Colonic mucosa (tissue), 4 donors: ENCODE measurements at places on chromosomes 6 and 20. TPM values are rescaled to one million over a fixed set of nuclear protein-coding genes. Genes with fewer than 3 reads are reported as not detected.

- H3K36me3 ChIP-seq = no peaks in the 10 kb centered on the region
- H3K27me3 ChIP-seq = no peaks in the 10 kb centered on the region
- no peak overlapping the region for H3K27ac ChIP-seq
- H3K4me1 ChIP-seq = peaks cover 7% of the 10 kb centered on the region
Measured at GRCh38 chr20:20214757-20215275, 153.1 kb upstream of the INSM1 start.

GRCh38 chr6:84916704-84917103 is 152.3 kb upstream of the TBX18 start:
- H3K27ac ChIP-seq = no peak overlapping the region
- H3K36me3 ChIP-seq = no peaks in the 10 kb centered on the region
- H3K4me3 ChIP-seq = no peak overlapping the region
- H3K27me3 ChIP-seq = no peaks in the 10 kb centered on the region

MYLK4 gene
- total RNA-seq = 0.35 TPM

DNA sequence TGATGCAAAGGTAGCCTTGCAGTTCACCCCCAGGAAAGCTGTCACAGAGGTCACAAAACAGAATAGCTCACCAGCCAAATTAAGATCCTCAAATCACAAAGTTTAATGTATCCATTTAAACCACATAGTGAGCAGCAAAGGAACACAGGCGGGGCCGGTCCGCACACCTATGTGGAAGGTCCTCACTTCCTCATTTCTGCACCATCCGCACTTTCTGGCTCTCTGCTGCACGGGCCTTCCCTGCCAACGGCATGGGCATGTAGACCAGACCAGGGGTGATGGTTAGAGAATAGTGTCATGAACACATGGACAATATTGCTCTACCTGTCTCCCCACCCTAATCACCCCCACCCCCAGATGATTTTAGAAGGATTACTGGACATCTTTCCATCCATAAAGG is 12.1 kb upstream of the TBXT start:
- no peaks in the 10 kb centered on the region for H3K36me3 ChIP-seq
- DNase-seq = no peak
- H3K27ac ChIP-seq = no peak overlapping the region
- no peak overlapping the region for H3K4me3 ChIP-seq
- H3K27me3 ChIP-seq = no peaks in the 10 kb centered on the region

PPP1R16B gene
- 2.0 TPM for total RNA-seq

PRND gene
- not detected for total RNA-seq

GRCh38 chr6:151166180-151166579 is 73.6 kb upstream of the AKAP12 start:
- H3K36me3 ChIP-seq = no peaks in the 10 kb centered on the region
- no peak for DNase-seq
- no peaks in the 10 kb centered on the region for H3K27me3 ChIP-seq
- H3K4me3 ChIP-seq = no peak overlapping the region
- H3K27ac ChIP-seq = no peak overlapping the region

DNA sequence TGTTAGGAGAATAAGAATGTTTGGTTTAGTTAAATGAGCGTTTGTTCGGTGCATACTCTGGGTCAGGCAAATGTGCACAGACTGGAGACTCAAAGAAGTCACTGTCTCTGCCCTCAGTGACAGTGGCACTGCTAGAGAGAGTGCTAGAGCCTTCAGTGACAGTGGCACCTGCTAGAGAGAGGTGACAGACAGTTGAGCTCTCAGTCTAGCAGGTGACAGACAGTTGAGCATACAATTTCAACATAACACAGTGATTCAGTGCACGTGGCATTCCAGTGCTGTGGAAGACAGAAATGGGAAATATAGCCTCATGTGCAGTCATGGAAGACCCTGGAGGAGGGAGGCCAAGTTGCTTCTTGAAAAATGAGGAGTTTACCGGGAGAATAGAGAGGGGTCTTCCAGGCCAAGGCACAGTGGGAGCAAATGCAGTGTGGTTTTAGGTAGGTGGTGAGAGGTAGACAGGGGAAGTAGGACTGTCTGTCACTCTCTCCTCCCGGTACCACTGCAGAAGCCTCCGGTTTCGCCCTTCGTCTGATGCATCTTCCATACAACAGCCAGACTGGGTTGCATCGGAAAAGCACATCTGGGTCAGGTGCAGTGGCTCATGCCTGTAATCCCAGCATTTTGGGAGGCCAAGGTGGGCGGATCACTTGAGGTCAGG is 107.9 kb upstream of the CLDN20 start:
- no peak overlapping the region for H3K27ac ChIP-seq
- H3K4me3 ChIP-seq = no peak overlapping the region
- no peaks in the 10 kb centered on the region for H3K4me1 ChIP-seq
- H3K36me3 ChIP-seq = no peaks in the 10 kb centered on the region
- no peak for DNase-seq
- H3K27me3 ChIP-seq = no peaks in the 10 kb centered on the region

GRCh38 chr20:1010659-1011058 is 8.5 kb upstream of the RSPO4 start:
- DNase-seq = no peak
- no peaks in the 10 kb centered on the region for H3K4me1 ChIP-seq
- no peak overlapping the region for H3K27ac ChIP-seq
- no peaks in the 10 kb centered on the region for H3K27me3 ChIP-seq
- no peaks in the 10 kb centered on the region for H3K36me3 ChIP-seq
- H3K4me3 ChIP-seq = no peak overlapping the region

TRIM10 gene
- 3.8 TPM for total RNA-seq

OPRL1 gene
- 0.24 TPM for total RNA-seq

CDH26 gene
- 0.45 TPM for total RNA-seq
